ENCODE measurements at places on chromosomes 1 and 21.

DNA sequence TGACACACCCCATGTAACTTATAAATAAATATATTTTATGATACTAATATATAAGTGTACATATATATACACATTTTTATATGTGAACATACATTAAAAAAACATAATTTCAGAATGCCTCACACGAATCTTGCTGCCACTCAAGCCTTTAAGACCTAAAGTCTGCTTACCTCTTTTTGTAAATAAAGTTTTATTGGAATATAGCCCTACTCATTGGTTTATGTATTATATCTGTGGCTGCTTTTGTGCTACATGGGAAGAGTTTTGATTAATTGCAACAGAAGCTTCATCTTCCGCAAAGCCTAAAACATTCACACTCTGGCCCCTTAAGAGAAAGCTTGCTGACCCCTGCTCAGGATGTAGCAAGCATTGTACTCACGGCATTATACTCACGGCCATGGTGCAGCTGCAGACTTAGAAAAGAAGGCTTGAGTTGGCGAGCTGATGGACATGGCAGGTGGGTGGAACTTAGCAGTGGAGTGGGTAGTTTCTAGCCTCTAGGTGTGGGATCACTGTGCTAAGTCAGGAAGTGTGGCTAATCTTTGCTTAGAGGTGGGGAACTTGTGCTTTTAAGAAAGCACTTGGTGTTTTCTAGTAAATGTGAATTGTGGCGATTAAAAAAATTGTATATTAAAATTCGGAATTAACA lies 80.8 kb downstream of the DYRK1A start:
- DNase-seq: no peak

DNA sequence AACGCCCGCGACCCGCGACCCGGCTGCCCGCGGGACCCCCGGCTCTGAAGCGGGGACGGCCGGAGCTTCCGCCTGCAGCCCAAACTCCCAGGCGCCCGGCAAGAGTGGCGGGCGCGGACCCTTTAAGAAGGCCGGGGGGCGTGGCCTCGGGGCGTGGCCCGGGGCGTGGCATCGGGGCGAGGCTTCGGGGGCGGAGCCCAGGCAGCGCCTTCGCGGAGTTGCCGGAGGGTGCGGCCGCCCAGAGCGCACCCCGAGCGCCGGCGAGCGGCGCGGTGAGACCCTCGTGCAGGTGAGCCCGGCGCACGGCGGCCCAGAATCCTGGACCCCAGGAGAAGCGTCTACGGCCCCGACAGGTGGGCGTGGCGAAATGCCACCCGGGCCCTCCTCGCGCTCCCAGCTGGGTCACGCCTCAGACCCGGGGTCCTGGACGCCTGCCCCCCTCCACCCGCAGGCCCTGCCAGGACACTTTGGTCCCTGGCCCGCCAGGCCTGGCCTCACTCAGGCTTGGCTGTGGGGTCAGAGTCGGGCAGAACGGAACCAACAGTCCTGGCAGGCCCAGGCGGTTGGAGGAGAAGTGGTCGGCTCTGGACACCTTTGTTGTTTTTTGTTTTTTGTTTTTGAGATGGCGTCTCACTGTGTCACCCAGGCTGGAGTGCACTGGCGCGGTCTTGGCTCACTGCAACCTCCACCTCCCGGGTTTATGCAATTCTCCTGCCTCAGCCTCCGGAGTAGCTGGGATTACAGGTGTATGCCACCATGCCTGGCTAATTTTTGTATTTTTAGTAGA lies 14.4 kb downstream of the RNF223 start:
- peak; percentile 82 for DNase-seq

DNA sequence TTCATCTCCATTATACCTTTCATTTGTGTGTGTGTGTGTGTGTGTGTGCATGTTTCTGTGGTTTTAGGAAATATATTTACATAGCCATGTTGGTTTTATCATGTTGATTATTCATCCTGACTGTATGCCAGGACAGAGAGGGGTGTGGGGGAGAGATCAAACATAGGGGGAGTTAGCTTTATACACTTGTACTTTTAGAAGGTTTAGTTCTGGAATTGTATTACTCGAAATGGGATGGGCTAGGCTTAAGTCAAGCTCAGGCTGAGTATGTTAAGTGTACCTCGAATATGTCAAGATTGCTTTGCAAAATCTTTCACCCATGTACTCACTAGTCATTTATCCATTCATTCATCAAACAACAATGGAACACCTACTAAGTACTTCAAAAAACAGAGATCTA lies 123.3 kb downstream of the HMCN1 start:
- no peak for DNase-seq

GRCh38 chr1:230421481-230421880 lies 4.7 kb downstream of the PGBD5 start:
- no peak for DNase-seq

DNA sequence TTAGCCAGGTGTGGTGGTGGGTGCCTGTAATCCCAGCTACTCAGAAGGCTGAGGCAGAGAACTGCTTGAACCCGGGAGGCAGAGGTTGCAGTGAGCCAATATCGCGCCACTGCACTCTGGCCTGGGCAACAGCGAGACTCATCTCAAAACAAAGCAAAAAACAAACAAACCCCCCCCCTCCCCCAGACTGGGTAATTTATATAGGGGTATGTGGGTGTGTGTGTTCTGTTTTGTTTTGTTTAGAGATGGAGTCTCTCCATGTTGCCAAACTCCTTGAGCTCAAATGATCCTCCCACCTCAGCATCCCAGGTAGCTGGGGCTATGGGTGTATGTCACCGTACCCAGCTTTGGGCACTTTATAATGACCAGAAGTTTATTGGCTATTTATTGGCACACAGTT lies 73.6 kb downstream of the SLC27A3 start:
- DNase-seq: no peak
